ENCODE measurements at places on chromosomes 5 and 9. TPM values are rescaled to one million over a fixed set of nuclear protein-coding genes. Genes with fewer than 3 reads are reported as not detected.

KIAA1958 gene
- 14.0 TPM for polyA plus RNA-seq

SDHA gene
- polyA plus RNA-seq = 106 TPM

PCDHB13 gene
- polyA plus RNA-seq = 5.8 TPM

ROPN1L gene
- polyA plus RNA-seq = 4.5 TPM

PRDM9 gene
- polyA plus RNA-seq = not detected

KCNN2 gene
- 2.0 TPM for polyA plus RNA-seq

SPATA31C1 gene
- not detected for polyA plus RNA-seq

GRCh38 chr5:111829701-111830100, 72.7 kb upstream of the NREP start:
- no peak for DNase-seq

- DNase-seq = no peak
Observed at GRCh38 chr5:54852007-54852406, 133.4 kb downstream of the ESM1 start.

DNA sequence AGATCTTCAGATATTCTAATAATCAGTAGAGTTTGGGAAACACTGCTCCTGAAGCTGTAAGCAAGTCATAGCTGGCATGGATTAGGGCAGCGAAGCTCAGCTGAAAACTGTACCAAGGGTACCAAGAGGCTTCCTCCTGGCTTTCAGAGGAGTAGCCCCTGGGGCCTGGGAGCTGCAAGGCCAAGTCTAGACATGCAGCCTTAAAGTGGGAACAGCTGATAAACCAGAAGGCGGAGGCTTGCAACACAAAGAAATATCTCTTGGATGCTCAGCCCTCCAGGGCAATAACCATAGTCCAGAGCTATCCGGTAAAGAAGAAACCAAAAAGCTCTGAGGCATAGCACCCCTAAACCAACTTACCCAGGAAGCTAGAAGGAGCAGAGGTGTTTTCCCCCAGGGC, 51.5 kb downstream of the MRPS30 start:
- DNase-seq = no peak

GRCh38 chr5:1656271-1656975, 132.7 kb upstream of the LPCAT1 start:
- DNase-seq = no peak

DNA sequence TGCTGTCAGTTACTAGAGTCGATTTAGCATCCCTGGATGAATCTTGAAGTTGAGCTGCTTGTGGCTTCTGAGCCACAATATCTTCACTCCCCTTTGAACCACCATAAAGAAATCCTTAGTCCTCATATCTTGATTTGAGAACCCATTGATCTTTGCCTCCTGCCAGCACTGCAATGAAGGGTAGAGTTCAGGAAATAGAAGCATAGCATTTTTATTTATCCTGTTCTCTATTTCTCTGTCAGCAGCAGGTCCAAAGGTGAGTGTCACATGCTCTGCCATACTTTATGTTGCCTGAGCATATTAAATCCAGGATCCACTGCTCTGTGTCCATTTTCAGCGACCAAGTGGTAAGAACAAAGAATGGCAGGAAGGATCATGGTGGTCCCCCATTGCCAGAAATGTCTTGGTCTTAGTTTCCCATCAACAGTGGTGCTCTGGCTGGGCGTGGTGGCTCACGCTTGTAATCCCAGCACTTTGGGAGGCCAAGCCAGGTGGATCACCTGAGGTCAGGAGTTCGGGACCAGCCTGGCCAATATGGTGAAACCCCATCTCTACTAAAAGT, 80.2 kb upstream of the PANK3 start:
- no peak for DNase-seq

GRCh38 chr5:176405656-176406435, 10.5 kb downstream of the CLTB start:
- no peak for DNase-seq

- DNase-seq = no peak
Observed at GRCh38 chr9:107952773-107953172, 463.2 kb upstream of the KLF4 start.

DNA sequence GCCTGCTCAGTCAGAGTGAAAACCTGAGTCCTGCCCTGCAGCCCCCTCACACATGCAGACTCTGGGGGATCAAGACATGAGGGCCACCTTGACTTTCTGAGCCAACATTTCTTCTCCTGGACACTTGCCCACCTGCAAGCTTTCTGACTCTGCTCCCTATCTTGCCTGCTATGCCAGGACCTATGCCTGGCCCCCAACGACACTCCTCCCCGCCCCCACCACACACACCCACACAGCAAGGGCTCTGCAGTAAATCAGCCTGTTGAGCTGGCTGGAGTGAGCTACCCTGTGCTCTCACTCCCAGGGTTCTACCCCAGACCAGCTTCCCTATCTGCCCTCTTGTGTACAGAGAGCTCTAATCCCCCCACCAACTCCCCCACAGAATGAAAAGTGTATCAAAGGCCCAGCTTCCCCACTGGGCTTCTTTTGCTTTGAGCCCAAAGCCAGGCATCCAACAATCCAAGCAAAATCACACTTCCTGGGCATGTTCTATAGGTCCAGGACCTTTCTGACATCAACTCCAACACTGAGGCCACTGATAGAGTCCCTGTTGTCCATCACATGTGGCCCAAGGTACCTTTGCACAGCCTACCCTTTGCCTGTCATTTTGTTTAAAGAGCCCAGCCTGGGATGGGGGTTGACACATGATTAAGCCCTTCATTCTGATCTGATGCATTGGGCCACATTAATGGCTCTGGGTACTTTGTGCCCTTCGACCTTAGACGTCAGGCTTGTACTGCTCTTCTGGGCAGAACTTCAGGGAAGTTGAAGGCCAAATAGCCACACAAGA, 7.2 kb downstream of the PDLIM4 start:
- DNase-seq = no peak

GRCh38 chr5:172531704-172532026, 77.3 kb upstream of the SH3PXD2B start:
- DNase-seq = no peak

GRCh38 chr5:67061511-67061910, 135.1 kb downstream of the CD180 start:
- DNase-seq = no peak
